ENCODE measurements at places on chromosomes 6 and 20. TPM values are rescaled to one million over a fixed set of nuclear protein-coding genes. Genes with fewer than 3 reads are reported as not detected.

- DNase-seq, result peak; percentile 65
Observed at GRCh38 chr20:49979030-49979832, 3.5 kb upstream of the SNAI1 start.

DNA sequence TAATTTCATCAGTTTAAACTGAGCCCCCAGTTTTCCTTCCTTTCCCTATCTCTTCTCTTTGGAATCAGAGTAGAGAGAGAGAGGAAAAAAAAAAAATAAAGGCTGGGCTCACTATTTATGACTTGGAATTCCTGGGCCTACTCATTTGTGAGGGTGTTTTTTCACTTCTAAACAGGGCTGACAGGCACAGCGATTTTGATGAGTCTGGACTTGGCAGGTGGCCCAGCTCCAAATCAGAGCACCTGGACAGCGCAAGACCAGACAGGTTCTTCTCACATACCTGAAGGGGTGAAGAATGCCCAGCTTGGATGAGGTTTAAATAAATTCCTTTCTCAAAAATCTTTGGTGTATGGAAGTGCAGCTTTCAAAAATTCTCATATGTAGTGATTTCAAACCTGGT, 122.2 kb downstream of the KIF13A start:
- DNase-seq, result no peak

GRCh38 chr6:1906609-1907008, 296.9 kb downstream of the FOXC1 start:
- DNase-seq, result no peak

DNA sequence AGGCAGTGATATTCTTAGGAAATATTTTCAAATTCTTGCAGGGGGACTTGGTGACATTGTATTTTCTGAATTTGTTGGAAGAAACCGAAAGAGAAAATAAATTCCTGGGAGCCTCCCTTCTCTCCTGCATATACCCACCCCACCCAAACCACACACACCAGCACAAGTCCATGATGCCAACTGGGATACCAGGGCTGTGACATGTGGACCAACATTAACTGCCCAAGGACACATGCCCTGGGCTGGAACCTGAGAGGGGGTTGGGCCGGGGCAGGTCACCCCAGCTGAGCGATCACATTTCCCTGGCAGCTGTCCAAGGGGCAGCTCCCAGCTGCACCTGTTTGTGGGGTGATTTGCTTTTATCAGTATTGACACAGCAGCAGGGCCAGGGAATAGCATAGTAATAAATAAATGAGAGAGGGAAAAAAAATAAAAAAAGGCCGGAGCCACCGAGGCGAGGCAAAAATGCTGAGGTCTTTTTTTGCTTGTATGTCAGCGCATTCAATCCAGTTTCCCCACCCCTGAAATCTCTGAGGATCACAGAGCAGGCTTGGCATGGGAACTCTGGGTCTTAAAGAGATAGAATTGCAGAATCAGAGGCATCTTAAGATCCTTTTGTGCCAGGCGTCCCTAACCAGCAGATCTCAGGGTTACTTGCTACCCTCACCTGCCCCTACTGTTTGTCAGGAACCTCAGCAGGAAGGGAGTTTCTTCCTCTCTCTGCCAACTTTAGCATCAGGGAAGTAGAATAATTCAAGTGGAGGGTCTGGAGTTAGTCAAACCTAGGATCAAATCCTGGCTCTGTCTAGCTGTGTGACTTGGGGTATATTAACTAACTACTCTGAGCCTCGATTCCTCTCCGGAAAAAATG, 66.5 kb upstream of the PIM1 start:
- DNase-seq, result no peak

- DNase-seq, result no peak
Observed at GRCh38 chr20:44692932-44693480, 22.2 kb upstream of the CCN5 start.

- no peak for DNase-seq
Observed at GRCh38 chr6:152314483-152314832, 322.7 kb downstream of the SYNE1 start.

- DNase-seq, result no peak
Observed at GRCh38 chr6:22726966-22727365, 157.6 kb downstream of the HDGFL1 start.

DNA sequence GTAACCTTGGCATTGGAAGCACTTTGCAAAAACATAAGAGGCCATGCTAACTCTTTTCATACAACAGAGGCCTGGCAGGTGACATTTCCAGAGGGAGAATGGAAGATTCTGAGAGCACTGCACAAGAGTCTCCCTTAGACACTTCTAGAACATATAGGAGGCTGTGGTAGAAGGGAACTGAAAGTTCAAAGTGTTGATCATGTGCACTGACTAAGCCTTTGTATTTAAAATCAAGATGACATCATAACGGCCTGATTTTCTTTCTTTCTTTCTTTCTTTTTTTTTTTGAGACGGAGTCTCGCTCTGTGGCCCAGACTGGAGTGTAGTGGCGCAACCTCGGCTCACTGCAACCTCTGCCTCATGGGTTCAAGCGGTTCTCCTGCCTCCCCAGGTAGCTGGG, 26.8 kb upstream of the DNAAF9 start:
- DNase-seq, result no peak

- DNase-seq, result no peak
Observed at GRCh38 chr20:46758929-46759669, 49.6 kb downstream of the SLC2A10 start.

LY86 gene
- total RNA-seq, result not detected

NRSN1 gene
- total RNA-seq, result not detected

Data from activated T-cell treated with anti-CD3 and anti-CD28 coated beads, Interleukin-2, amount 50 U/mL, for 4 hours (primary cell).